Activated naive CD8-positive, alpha-beta T cell treated with anti-CD3 and anti-CD28 coated beads, Interleukin-2, amount 10 ng/mL, durations not matched to agents 7 days and 5 days (primary cell): ENCODE measurements at places on chromosomes 16 and 17. TPM values are rescaled to one million over a fixed set of nuclear protein-coding genes. Genes with fewer than 3 reads are reported as not detected.

The UMOD gene
- not detected for total RNA-seq

The SPEM2 gene
- not detected for total RNA-seq

The BIRC5 gene
- 54.9 TPM for total RNA-seq

The TM4SF5 gene
- total RNA-seq: not detected

The TPSAB1 gene
- not detected for total RNA-seq

The FSCN2 gene
- total RNA-seq: 1.7 TPM

The TCAP gene
- total RNA-seq: 2.7 TPM

The TBC1D26 gene
- not detected for total RNA-seq

- DNase-seq: no peak
Measured at GRCh38 chr17:6786618-6787017, 10.6 kb downstream of the FBXO39 start.

- no peak for DNase-seq
Measured at GRCh38 chr16:66484453-66485213, 57.5 kb downstream of the BEAN1 start.

DNA sequence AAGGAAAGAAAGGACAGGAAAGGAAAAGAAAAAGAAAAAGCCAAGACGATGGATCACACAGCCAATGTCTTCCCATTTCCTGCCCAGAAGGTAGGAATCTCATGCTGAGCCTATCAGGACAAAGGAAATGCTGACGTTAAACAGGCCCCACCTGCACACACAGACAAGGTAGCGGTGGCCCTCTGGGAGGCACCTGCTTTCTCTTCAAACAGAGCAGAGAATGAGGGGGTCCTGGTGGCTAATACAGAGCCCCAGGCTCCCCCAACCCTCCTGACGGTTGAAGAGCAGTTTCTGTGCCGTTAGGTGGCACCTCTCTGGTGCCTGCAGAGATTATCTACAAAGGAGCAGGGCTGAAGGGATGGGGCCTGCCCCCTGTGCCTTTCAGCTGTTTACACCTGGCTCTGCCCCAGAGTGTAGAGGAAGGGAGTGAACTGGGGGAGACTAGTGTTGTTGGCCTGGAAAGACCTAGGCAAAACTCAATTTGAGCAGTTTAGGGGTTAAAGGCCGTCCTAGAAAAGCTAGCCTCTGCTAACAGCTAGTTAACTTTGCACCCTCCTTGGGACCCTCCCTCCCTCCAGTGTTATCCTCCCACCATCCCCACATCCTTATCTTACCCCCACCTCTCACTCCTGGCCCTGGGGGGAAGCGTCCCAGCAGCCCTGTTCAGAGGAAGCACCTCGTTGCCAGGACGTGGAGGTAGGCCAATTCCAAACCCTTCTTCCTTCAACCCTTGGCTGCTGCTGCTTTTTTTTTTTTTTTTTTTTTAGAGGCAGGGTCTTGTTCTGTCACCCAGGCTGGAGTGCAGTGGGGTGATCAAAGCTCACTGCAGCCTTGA, 56.3 kb downstream of the ARHGAP27 start:
- DNase-seq: no peak

- DNase-seq: peak; percentile 90
Measured at GRCh38 chr16:89860747-89861304, 12.6 kb upstream of the TCF25 start.

DNA sequence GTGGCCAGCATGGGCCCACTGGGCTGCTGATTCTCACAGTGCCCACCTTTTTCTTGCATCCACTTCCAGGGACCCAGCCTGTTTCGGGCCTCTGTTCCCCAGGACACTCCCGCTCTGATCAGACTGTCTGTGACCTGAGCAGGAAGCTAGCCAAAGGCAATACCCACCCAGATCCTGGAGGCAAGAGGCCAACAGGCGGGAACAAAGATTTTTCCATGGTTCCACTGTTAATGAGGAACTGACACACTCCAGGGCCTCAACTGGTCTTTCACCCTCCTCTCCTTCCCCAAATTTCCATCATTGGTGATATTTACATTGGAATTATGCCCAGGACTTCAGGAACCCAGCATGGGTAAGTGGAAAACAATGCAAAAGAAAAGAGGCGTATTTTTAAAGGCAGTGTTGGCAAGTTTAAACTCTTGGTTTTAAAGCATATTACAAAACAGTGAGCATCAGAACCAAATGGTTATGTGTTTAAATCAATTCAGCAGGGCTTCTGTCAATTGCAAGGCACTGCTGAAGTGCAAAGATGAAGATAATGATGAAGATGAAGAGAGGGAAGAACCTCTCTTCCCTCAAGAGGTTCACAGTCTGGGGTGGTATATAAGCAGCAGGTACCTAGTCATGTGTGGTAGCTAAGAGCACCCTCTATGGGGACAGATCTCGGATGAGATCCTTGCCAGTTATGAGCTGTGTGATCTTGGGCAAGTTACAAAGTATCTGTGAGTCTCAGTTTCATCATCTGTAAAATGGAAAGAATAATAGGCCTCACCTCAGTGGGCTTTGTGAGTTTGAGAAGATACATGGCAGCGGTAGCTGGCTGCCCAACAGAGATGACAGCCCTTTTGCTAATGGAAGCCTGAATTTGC, 14.4 kb upstream of the ATP2A3 start:
- DNase-seq: no peak

DNA sequence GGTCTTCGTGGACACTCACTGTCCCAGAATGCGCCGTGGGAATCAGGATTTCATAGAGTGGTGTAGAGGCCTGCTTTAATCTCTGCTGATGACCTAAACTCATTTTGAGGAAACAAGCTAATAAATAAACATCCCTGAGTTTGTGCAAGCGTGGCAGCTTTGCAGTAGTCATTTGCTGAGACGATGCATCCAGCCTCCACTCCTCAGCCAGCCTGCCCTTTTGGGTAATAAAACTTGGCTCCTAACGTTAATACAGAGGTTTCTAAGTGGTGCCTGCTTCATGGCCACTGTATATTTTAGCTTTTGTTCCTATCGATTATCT, 1.3 kb downstream of the DGKE start:
- no peak for DNase-seq

- no peak for DNase-seq
Measured at GRCh38 chr16:57358086-57358420, 530 bp upstream of the CCL22 start.

- DNase-seq: no peak
Measured at GRCh38 chr17:73250851-73251640, 10.6 kb downstream of the CPSF4L start.

DNA sequence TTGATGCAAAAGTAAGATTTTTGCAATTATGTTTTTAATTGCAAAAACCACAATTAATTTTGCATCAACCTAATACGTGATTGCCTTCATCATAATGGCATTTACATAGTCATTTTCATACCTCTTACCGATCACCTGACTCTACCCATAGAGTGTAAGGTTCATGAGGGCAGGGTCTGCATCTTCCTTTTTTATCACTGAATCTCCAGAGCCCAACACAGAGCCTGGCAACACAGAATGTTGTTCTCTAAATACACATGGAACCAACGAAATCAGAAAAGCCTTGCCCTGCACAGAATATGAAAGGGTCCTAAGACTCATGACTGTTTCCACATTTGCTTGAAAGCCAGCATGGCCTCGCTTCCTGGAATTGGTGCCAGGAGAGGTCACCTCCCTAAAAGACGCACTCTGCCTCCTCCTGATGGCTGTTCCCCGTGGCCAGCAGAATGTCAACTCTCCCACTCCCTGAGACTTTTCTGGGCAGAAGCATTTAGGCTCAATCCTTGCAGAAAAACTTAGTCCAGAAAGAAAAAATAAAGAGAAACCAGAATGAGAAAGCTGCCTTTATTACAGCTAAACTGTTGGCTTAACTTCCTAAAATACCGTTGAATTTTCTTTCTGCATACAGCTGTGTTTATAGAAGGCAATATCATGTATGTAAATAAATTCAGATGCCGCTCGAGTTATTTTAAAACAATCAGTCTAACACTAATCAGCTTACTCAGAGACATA, 327.8 kb upstream of the MAF start:
- no peak for DNase-seq

DNA sequence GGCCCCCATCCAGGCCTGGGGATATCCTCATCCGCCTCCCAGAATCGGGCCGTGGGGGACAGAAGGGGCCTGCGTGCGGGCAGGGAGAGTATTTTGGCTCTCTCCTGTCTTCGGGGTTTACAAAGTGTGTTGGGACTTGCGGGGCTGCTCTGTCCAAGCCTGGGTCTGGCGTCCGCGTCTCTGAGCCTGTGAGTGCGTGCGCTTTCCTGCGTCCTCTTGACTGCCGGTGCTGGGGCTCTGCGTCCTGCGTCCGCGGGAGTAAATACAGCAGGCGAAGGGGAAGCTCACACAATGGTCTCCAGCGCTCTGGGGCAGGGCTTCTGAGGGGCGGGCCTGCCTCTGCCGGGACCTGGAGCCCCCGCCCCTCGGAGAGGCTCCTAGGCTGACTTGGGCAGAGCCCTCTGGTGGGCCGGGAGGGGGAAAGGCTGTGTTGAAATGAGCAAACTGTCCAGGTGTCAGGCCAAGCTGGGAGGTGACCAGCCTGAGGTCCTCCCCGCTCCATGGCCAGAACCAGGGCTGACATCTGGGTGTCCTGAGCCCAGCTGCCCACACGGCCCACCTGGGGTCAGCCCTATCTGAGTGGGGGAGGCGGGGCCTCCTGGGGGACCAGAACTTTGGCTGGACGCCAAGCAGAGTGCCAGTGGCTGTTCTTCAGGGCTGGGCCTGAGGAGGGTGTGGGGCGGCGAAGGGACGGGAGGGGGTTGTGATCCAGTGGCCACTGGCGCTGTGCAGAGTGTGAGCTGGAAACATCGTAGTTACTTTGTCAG, 233.6 kb downstream of the SEC14L1 start:
- peak; percentile 82 for DNase-seq

GRCh38 chr16:1495211-1495888, 2.2 kb downstream of the TELO2 start:
- DNase-seq: no peak

DNA sequence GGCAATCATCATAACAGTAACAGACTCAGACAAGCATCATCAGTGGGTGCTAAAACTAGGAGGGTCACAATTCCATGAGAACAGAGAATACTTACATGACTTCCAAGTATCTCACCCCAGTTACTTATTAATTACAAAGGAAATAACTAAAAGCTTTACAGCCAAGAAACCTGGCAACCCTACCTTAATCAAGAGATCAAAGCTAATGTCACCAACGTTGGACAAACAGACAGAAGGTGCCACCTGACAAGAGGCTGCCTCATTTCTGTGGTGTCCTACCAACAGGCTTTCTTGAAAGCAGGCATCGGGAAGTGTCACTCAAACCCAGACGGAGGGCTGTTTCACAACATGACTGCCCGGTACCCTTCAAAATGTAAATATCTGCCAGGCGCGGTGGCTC, 84.6 kb downstream of the RMI2 start:
- DNase-seq: no peak

DNA sequence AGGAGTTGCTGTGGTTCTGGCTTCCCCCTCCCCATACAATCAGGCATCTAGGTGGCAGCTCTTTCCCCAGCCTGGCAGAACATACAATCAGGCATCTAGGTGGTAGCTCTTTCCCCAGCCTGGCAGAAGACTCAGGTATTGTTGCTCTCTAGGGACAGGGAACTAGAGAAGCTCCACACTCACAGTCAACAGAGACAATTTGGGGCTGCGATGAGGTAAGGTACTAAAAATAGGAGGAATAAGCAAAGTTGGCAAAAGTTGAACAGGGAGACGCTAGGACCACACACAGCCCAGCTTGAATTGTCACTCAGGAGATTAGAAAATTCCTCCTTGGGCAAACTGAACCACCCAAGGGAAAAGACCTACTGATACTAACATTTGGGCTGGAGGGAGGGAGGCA, 315.5 kb upstream of the CDH5 start:
- no peak for DNase-seq

DNA sequence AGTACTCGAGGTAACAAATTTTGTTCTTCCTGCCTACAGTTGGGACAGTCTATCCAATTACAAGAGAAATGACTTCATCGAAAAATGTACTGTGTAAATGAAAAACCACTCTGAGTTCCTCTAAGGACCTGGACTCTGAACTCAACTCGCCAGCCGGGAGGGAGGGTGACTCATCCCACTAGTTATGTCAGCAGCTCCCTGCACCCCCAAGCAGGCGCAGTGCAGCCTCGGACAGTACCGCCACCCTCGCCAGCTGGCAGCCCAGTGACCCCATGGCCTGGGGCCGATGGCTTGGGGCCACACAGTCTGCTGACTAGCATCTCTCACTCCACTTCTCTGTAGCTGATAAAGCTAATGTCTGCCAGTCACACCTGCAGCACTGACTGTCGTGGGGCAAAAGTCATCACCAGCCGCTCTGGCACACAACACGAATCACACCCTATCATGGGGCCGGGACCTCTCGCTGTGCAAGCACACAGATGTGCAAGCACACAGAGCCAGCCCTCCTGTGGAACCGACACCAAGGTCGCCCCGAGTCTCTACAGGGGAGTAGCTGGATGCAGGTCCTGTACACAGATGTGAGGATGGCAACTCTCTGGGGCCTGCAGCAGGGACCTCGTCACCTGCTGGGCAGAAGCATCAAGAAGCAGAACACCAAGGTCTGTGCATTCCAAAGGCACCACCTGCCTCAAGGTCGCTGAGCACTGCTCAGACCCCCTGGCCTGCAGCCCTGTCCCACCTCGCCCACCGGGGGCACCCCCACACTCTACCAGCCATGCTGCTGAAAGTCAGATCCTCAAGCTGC, 5.7 kb downstream of the CSNK1D start:
- no peak for DNase-seq

- no peak for DNase-seq
Measured at GRCh38 chr16:85950136-85950918, 51.4 kb downstream of the IRF8 start.

DNA sequence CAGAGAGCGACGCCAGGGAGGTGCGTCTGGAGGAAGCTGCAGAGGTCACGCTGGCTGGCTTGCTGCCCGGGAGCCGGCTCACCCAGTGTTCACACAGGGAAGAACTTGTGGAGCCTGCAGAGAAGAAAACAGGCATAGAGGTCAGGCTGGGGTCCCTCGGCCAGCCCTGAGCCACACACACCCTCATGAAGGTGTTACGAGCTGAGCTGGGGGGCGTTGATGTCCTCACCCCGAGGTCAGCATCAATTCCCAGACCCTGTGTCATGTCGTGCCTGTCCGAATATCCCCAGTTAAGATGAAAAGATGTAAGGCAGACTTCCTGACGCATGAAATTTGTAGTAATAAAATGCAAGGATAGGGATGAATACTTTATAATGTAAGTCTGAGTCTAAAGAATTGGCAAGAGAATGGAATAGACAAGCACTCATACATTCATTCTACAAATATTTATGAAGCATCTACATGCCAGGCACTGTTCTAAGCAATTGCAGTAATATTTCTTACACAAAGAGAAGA, 77.1 kb downstream of the USP31 start:
- no peak for DNase-seq

DNA sequence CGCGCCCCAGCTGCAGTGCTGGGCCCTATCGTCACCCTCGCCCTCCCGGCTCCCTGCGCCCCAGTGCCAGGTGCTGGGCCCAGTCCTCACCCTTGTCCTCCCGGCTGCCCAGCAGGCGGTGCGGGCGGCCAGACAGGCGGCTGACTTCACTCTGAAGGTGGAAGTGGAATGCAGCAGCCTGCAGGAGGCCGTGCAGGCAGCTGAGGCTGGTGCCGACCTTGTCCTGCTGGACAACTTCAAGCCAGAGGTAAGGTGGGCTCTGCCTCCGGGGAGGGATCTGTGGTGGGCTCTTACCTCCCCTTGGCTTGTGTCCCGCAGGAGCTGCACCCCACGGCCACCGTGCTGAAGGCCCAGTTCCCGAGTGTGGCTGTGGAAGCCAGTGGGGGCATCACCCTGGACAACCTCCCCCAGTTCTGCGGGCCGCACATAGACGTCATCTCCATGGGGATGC, 17.9 kb downstream of the QPRT start:
- no peak for DNase-seq

- DNase-seq: no peak
Measured at GRCh38 chr16:17351441-17352035, 119.2 kb downstream of the XYLT1 start.
